ENCODE measurements at places on chromosomes 13 and 19.

- DNase-seq: no peak
Observed at GRCh38 chr13:51829568-51829899, 15.4 kb downstream of the TMEM272 start.

GRCh38 chr19:4345342-4346019 is 2.1 kb downstream of the MPND start:
- no peak for DNase-seq

DNA sequence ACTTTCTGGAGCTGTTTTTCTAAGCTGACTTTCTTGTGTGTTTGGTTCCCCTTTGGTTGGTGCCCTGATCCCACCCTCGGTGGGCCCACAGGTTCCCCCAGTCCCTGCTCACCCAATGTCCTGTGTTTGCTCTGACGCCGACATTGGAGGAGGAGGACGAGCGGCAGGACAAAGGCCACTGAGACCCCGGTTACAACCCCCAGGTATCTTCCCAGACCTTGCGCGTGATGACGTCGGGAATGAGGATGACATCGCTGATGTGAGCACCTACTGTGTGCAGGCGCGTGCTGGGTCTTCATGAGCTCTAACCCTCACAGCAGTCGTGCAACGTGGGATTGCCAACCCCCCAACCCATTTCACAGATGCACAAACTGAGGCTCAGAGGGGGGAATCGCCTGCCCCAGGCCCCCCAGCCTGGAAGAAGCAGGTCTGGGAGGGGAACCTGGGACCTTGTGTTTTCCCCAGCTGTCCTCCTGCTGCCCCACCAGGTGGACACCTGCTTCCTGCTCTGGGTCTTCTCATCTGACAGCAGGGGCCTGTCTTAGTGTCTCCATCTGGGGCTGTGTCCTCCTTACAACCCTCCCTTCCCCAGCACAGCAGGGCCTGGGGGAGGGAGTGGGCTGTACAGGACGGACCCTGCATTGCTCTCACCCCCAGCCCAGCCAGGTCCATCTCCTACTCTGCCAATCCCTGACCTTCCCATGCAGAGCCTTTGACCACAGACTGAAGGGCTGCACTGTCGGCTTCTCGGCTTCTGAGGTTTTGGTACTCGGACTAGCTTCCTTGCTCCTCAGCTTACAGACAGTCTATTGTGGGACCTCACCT is 4.7 kb upstream of the LILRA6 start:
- DNase-seq: no peak

DNA sequence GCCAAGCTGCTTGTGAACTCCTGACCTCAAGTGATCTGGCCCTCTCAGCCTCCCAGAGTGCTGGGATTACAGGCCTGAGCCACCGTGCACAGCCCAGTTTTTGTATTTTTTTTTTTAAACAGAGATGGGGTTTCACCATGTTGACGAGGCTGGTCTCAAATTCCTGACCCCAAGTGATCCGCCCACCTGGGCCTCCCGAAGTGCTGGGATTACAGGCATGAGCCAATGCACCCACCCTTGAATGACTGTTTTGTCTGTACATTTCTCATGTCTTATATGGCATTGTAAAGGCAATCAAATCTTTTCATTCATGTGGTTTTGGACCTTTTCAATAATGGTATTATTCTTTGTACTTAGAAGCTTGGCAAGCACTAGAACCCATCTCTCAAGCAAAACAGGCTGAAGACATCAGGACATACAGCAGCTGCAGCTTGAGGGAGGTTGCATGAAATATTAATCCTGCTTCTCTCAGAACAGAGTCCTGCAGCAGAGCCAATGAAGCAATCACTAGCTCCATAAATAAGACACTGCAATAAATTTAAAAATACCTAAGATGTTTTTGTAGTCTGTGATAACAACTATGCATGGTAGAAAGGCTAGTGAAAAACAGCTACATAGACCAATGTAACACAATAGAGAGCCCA is 209.9 kb downstream of the TUBA3C start:
- no peak for DNase-seq

DNA sequence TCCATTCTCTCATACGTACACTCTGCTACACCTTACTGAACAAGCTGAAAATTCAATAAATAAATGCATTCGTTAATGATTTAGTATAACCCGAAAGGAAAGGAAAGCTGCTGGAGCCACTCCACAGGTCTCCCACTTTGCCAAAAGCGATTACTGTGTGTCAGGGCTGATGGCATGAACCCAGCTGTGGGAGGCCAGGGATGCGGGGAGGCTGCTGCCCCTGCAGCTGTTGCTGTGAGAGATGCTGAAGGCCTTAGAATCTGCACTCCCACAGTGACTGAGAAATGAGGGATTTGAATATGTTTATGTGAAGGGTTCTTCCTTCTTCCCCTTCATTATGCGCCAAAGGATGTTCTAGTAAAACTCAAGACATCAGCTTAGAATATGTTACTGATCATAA is 58.7 kb upstream of the NBEA start:
- no peak for DNase-seq

DNA sequence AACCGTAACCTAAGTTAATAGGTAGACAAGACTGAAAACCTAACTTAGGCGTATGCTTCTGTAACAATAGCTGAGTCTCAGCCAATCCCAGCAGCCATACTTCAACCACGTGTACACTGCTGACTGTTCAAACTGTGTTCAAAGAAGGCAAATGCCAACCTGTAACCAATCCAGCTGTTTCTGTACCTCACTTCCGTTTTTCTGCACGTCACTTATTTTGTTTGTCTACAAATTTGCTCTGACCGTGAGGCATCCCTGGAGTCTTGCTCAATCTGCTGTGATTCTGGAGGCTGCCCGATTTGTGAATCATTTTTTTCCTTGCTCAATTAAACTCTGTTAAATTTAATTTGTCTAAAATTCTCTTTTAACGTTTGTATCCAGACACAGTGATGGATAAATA is 59.2 kb downstream of the EDNRB start:
- DNase-seq: no peak

DNA sequence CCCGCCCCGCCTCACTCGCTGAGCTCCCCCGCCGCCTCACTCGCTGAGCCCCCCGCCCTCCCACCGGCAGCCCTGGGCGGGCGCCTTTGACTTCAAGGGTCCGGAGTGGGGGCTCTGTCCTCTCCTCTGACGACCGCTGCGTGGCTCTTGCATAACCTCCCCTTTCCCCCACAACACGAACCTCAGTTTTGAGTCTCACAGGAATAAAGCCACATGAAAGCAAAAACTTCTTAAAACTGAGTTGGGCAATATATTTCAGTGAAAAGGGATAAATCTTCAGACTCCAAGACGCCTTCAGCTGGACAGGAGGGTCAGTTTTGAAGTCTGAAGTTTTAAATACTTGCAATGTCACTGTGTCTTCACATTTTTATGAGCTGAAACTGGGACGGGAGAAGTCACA is 70.6 kb upstream of the C13orf46 start:
- peak; percentile 65 for DNase-seq

- DNase-seq: no peak
Observed at GRCh38 chr19:47107202-47107952, 6.2 kb downstream of the ZC3H4 start.

DNA sequence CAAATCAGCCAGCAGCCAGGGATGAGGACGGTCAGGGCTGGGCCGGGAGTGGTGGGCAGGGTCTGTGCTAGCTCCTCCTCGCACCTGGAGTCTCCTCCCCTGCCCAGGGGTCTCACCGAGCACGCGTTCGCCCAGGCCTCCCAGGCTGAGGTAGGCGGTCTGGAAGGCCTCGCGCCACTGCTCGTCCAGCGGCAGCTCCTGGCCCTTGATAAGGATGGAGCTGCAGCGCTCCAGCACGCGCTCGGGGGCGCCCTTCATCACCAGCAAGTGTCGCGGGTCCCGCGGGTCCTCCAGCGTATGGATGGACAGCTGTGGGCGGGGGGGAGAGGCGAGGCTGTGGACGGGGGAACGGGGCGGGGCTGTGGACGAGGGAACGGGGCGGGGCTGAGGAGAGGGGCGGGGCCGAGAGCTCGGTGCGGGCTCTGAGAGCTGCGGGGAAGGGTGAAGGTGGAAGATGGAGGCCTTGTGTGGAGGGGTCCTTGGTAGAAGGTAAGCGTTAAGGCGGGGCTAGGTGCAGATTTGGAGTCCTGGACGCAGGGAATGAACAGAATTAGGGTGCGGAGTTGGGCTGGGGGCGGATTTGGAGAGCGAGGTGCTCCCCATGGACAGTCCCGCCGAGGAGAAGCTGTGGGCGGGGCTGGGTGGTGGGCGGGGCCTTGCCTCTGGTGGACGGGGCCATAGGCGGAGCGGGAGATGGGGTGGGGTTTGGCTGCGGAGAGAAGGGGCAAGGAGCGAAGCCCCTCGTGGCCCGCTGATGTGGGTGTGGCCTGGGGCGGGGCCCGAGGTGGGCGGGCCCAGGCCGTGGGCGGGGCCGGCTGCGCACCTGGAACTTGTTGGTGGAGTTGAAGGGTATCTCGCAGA is 5.7 kb downstream of the ATP4A start:
- DNase-seq: peak; percentile 16

DNA sequence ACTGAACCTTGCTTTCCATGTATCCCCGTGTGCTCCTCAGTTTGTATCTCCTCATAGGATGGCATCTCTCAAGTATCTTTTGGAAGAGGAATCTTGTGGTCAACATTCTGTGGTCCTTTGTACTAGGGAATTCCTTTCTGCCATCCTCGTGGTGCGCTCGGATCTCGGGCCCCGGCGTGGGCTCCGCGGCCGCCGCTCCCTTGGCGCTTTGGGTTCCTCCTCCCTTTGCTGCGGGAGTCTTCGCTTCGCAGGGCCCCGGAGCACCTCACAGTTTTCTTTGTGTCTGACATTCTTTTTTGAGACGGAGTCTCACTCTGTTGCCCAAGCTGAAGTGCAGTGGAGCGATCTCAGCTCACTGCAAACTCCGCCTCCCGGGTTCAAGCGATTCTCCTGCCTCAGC is 264.7 kb downstream of the IRS2 start:
- DNase-seq: no peak

GRCh38 chr13:40152145-40152544 is 496.7 kb downstream of the COG6 start:
- DNase-seq: no peak

DNA sequence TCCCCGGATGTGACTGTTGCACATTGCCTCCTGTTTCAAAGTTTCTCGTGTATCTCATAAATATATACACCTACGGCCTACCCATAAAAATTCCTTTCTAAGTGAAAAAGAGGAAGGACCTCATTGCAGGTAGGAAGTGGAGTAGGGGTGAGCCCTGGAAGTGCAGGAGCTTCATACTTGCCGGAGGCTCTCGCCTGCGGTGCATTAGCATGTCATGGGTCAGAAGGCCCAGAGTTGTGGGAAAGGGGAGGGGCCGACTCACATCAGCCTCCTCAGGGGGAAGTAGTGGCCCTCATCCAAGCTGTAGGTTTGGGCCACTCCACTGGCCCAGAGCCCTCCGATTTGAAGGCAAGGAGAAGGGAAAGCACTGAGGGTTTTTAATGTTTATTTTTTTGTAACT is 26.0 kb upstream of the IRS2 start:
- DNase-seq: no peak

- no peak for DNase-seq
Observed at GRCh38 chr13:69912630-69913029, 195.0 kb upstream of the ATXN8OS start.

DNA sequence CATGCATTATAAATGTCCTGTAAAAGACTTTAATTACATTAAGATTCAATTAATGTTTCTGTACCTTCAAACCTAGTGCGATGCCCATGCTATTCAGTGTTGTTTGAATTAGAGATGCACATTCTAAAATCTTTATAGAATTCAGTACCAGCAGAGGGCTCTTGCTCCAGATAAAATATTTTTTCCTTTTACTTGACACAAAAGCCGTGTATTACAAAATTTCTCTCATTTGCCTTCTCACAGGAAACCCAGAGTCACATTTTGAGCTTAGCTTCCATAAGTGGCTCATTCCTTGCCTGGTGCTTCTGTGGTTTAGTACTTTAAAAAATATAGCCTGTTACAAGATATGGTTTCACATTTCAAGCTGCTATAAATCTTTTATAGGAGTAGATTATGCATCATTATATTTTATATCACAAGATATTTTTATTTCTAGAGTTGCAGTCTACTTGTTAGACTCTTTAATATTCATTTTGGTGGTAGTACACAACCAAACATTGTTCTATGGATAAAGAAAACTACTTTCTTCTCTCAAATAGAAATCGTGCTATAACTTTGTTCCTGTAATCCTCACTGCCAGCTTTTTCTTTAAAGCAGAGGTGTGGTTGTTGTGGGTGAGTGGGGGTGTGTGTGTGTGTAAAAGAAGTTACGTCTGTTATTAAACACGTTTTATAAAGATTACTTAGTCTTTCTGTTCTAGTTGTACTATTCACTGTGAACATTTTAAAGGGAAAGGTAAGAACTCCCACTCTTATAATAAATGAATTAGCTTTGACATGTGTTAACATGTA is 101.4 kb downstream of the RNF17 start:
- DNase-seq: no peak

GRCh38 chr13:23915308-23915707 is 18.0 kb upstream of the C1QTNF9B start:
- no peak for DNase-seq

GRCh38 chr13:80510686-80511085 is 169.8 kb upstream of the SPRY2 start:
- DNase-seq: no peak

DNA sequence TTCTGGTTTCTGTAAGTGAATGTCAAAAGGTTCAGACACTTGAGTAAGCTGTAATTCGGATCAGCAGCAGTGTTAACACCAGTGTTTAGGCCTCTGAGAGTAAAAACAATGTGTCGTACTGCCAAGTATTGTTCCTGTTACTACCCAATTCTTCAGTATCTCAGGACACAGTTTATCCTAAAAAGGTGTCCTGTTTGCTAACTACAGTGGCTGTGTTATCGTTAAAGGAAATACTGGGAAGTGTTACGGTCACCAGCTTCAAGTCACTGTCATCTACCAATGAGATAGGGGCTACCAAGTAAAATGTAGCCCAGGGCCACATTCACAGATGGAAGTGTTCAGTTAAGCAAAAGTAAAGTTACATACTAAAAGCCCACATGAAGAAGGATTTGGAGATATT is 2.3 kb upstream of the UPF3A start:
- DNase-seq: no peak
